ENCODE measurements at places on chromosomes 6 and 20.

DNA sequence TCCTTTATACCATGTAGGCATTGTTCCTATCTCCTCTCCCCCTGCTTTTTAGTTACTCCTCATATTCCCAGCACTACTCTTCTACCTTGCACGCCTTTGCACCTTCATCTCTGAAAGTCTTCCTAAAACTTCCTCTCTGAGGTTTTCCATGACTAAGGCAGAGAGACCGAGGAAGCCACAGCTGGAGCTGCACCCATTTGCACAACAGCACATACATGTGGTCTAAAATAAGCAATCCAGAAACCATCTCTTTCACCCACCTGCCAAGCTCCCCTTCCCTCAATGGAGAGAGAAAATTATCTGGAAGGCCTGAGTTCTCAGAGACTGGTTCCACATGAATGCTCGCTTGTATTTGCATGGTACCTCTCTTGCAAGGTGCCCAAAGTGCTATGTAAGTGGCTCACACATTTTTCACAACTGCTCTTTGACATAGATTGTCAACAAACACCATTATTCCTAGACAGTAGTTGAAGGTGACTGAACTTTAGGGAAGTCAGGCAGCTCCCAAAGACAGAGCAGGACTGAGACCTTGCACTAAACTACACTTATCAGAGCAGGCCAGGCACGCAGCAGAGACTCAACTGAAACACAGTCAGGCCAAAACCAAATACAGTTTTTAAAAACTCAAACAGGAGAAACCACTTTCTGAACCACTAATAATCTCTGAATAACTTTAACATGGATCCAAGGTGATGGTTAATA is 313.2 kb downstream of the TFAP2A start:
- DNase-seq: no peak

DNA sequence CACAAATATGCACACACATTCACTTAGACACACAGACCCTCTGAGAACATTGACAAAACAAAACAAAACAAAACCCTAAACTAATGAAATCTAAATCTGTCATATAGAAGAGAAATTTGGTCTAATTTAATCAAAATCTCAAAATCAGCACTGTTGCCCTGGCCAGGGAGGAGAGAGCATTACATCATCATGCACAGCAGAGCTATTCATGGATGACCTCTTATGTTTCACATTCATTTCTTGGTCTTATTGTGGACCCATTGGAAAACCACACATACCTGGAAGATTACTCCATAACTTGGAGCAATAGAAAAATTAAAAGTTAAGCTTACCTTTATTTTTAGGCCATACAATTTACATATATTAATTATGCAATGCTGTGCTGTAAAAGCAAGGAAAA is 1223.6 kb upstream of the GJE1 start:
- DNase-seq: no peak

DNA sequence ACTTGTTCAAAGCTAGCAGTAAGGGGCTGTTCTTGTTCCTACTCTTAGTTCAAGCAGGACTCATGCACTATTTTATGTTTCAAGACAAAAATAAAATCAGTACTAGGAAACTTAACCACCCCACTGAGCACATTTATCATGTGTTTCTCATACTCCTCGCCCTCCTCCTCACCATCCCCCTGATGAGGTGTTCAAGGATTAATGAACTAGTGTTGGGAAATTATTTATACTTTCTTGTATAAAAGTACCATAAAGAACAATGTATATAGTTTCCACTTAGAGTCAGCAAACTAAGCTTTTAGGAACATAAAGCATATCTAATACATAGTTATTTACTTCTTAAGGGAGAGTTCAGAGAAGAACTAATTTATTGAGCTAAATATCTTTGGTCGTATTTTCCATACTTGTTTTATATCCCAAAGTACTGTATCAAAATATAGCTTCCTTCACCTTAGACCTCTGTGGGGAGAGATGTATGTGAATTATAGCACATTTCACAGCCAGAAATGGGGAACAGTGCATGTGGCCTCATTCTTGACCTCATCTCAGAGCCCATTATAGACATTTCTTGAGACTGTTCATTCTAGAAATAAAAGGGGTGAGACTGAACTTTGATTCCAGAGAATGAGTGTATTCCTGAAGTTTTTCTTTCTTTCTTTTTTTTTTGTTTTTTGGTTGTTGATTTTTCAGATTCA is 326.5 kb upstream of the MAP3K7 start:
- no peak for DNase-seq

- DNase-seq: no peak
Measured at GRCh38 chr6:142355520-142356174, 53.8 kb downstream of the ADGRG6 start.

DNA sequence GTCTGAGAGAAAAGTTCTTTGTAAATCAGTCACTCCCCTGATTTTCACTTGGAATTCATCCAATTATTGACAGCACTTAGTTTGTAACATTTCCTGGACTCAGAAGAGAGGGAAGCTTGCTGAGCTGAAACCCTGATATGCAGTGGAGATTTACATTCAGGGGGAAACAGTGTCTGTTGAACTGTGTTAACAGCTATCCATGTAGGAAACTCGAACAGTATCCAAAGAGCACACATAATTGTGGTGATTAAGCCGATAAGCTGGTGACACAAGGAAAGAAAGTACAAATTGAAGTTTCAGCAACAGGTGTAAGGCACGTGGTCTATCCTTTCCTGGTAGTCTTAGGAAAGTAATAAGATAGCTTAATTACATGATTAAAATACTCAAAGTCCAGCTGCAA is 78.1 kb upstream of the FLRT3 start:
- no peak for DNase-seq

DNA sequence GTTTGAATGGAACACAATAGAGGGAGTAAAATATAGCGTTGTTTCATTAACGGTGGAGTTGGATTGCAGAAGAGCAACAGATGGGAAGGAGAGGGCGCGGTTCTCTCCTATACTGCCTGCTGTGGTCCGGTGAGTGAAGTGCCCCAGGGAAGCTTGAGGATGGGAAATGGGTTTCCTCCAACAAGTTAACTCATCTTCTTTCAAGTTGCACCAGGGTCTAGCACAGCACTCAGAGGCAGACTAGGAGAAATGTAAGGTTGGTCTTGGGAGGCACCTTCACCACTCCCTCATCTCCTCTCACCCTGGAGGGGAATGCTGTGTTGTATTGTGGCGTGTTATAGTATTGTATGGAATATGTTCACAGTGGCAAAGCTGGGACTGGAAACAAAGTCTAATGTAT is 96.9 kb upstream of the SLC24A3 start:
- no peak for DNase-seq

DNA sequence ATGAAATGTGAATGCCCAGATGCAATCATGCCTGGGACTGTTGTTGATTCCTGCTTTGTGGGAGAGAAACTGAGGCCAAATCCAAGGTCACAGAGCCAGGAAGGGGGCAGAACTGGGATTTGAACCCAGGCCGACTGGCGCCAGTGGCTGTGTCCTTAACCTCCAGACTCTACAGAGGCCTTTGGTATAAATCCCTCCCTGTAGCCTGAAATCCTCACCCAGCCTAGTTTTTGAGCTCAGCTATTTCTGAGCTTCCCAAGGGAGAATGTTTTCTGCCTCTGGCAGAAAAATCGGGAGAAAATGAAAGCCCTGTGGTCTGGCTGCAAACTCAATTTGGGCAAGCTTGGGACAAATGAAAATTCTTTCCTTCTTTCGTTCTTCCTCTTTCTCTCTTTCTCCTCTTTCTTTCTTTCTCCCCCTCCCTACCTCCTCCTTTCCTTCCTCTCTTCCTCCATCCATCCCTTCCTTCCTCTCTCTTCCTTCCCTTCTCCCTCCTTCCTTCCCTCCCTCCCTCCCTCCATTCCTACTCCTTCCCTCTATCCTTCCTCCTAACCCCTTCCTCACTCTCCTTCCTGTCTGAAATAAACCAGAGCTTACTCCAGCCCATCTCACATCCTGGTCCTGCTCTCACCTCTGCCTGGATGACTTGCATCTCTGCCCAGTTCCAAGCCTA is 34.9 kb downstream of the SNAI1 start:
- no peak for DNase-seq

All from NCI-H510A (cell line).